ENCODE measurements at places on chromosomes 6 and 20.

DNA sequence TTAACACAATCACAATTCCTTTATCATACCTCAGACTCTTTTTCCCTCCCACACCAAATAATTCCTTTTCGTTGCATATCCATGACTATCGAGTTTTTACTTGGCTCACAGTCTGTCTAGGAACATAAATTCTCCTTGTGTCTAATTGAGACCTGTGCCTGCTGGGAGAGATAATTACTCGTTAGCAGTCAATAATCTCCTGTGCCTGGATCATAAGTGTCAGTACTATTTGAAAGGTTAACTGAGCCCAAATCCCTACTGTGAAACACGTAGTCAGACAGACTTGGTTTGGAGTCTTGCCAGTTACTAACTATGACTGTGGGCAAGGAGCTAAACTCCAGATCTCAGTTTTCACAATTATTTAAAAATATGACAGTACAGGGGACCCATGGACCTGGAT is 5.7 kb upstream of the CTNNBL1 start:
- no peak for DNase-seq

DNA sequence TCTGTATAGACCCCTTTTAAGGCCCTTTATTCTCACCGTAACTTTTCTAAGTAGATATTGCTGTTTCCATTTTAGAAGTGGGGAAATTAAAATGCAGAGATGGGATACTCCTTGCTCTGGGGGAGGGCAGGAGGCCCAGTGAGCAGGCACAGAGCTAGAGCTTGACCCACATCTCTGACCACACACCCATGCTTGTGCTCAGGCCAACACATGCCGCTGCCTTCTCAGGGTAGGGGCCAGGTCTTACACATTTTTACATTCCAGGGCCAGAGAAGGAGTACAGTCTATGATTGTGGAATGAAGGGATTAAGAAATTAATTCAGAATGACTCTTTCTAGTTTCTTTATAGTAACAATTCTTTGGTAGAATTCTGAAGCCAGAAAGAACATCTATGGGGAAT is 104.8 kb downstream of the SOBP start:
- DNase-seq = no peak

DNA sequence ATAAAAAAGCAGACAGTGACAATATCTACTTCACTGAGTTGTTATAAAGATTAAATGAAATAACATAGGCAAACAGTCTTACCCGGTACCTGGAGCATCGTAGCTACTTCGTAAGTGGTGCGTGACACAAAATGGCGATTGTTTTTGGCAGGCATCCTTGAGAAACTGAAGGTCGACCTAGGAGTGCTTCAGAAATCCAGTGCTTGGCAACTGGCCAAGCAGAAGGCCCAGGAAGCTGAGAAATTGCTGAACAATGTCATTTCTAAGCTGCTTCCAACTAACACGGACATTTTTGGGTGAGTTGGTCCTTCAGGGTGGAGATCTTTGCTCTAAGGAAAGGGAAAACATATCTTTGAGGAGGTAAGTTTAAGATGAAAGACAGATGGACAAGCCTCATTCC is 4.8 kb downstream of the BPIFA2 start:
- no peak for DNase-seq

GRCh38 chr6:15914553-15914952 is 214.3 kb upstream of the MYLIP start:
- DNase-seq = no peak

- no peak for DNase-seq
These were observed 396.3 kb upstream of the EYS start for GRCh38 chr6:66103354-66103753.

GRCh38 chr6:11277275-11278206 is 45.1 kb upstream of the NEDD9 start:
- no peak for DNase-seq

DNA sequence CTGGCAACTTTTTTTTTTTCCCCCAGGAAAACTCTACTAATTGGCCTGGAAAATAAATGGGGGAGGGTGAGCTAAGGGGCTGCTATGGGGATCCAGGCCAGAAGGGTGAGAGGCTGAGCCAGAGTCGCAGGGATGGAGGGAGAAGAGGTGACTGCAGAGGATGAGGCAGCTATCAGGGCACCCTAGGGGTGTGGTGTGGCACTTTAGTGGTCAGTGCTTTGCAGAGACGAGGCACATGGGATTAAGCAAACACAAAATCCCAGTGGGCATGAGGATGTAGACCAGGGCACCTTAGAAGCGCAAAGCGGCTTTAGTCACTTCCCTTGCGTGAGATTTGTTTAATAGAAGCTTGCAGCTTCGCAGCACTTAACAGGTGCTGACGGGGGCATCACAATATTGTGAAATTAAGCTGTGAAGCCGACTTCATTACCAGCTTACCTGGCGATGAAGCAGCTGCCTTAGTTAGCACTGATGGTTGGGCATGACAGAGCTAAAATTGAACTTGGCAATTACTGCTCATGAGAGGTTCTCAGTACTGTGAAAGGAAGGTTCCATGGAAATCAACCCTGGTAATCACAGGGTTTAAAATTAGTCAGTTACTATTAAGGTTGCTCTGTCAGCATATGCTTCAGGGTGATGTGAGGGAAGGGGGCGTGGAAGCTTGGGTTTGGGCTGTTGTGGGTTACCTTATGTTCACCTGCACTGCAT is 26.0 kb downstream of the TOX2 start:
- no peak for DNase-seq

DNA sequence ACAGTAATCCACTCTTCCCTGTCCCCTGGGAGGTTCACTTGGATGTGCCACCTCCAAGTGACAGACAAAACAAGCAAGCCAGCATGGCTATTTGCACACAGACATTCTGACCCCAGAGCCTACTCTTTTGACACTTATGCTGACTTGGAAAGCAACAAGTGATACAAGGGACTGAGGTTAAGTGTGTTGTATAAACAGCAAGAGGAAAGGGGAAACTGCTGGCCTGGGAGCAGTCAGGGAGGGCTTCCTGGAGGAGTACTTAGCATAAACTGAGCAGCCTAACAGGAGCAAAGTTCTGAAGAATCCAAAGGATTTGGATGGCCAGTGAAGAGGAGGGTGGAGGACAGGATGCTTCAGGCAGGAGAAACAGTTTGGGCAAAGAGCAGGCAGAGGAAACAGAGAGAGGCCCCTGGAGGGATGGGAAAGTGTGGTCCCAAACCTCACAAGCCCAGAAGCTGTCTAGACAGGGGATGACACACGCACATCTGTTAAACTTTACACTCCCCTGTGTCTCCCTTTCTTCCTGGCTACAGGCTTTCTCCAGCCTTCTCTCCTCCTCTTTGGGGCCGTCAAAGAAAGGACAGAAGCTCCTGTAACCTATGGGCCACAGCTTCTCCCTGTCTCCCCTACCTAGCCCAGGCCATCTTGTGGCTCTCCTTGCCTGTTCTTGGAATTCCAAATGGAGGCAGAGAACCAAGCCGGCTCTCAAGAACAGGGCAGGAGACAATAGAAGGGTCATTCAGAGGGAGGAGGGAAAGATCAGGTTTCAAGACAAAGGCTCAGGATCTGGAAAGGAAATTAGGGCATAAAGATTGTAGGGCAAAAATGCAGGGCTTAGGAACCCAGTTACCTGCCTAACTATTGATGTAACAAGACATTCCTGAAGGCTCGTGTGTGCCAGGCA is 19.3 kb downstream of the SULF2 start:
- DNase-seq = no peak

GRCh38 chr20:24648481-24648880 is 179.1 kb downstream of the SYNDIG1 start:
- no peak for DNase-seq

DNA sequence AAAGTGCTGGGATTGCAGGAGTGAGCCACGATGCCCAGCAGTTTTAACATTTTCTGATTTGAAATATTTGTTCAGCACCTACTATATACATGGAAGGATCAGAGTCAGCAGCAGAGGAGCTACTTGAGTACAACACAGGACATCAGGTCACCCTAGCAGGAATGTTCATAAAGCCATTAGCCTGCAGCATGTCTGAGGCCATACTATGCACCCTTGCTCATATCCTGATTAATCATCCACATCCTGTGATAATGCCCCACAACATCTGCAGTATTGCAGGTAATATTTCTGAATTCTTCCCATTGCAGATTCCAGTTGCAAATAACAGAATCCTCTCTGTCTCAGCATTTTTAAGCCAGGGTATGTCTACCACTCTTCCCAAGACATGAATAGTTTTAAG is 171.0 kb upstream of the PRND start:
- DNase-seq = no peak

GRCh38 chr6:76351275-76351674 is 278.8 kb upstream of the IMPG1 start:
- DNase-seq = peak; percentile 7

DNA sequence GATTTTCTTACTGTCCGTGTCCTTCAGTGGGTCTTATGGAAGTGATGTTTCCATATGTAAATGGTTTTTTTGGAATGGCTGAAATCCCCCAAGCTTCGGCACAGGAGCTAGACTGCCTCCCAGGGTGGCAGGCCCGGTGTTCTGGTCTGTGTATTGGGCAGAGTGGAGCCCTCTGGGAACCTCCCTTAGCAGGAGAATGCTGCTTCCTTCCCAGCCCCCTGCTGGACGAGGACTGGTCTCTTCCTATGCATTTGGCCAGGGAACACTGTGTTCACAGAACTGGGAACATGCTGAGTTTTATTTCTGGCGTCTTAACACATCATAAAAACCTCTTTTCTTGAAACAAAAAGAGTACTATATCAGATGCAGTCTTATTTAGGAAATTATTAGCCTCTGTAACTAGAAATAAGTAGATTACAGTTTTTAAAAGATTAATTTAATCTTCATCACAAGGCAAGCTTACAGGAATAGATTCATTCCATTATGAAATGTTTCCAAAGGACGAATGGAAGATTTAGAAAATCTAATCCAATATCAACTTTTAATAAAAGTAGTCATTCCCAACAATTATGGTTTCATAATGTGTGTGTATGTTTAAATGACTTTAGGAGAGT is 56.6 kb downstream of the SYTL3 start:
- peak; percentile 14 for DNase-seq

GRCh38 chr20:14609328-14610221 is 272.2 kb upstream of the FLRT3 start:
- no peak for DNase-seq

DNA sequence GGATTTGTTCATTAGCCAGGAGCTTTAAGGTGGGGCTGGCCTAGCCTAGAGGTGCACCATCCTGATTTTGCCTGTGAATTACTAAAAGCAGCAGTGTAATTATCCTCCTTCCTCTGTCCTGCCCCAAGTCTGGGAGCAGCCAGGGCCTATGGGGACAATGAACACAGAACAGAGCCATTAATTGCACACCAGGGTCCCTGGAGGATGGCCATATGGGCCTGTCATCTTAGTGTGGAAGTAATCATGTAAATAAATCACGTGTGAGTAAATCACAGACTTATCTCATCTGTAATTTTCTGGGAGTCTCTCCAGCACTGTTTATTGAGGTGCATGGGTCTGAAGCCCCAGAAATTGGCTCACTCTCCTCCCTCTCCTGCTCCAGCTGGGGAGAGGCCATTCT is 176.3 kb downstream of the LRFN2 start:
- peak; percentile 71 for DNase-seq

DNA sequence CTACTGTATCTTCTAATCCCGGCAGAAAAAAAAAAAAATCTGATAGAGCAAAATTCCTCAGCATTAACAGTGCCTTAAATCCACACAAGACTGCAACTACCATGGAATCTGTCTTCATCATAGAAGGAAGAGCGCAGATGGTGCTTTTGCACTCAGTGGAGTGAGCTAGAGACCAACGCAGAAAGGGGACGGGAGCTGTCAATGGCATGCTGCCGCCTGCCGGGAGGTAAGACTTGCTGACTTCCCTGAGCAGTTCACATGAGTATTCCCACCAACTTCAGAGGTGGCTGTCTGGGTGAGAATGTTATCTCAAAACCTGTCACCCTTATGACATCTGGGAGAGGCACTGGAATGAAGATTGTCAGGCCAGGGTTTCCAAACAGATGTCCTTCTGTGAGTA is 35.6 kb downstream of the DZANK1 start:
- no peak for DNase-seq

- DNase-seq = peak; percentile 69
These were observed 47.9 kb upstream of the CCDC167 start for GRCh38 chr6:37547564-37548061.

GRCh38 chr20:3068075-3068474 is 3.3 kb upstream of the OXT start:
- no peak for DNase-seq

GRCh38 chr6:15906420-15907016 is 222.4 kb upstream of the MYLIP start:
- no peak for DNase-seq

- no peak for DNase-seq
These were observed 27.1 kb upstream of the EMILIN3 start for GRCh38 chr20:41393705-41394066.

DNA sequence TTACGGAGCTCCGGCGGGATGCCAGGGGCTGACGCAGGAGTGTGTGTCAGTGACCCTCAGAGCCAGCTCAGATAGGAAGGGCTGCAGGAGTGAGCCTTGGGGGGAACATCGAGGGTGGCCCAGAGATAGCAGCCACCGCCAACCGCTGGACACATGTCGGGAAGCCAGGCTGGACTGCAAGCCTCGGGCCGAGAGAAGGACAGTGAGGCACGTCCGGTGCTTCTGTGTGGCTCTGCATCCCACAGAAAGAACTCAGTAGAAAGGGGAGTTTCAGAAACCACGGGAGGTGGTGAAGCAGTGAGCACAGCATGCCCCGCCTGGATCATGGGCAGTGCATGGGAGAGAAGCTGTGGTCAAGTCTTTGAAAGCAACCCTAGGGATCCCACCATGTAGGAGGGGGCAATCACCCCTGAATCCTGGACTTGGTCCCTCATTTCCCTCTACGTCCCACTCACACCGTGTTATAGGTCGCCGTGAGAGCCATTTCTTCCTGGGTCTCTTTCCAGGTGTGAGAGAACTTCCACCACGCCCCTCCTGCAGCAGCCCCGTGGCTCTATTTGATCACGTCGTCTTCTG is 383.7 kb upstream of the CDH4 start:
- no peak for DNase-seq

GRCh38 chr6:13924146-13924948 is 405 bp upstream of the RNF182 start:
- peak; percentile 42 for DNase-seq

DNA sequence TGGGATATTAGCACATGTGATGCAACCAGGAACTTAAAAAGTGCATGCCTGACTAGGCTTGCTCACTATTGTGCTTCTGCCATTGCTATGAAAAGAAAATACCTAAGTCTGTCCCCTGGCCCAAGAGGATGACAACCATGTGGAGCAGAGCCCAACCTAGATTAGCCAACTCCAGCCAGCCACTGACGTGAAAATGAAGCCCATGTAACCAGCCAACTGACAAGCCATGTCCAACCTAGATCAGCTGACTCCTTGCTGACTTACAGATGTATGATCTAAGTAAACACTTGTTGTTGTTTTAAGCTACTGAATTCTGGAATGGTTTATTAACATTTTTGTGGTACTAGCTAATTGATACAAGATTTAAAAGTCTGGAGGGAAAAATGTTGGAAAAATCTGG is 47.5 kb downstream of the PIGU start:
- DNase-seq = no peak

DNA sequence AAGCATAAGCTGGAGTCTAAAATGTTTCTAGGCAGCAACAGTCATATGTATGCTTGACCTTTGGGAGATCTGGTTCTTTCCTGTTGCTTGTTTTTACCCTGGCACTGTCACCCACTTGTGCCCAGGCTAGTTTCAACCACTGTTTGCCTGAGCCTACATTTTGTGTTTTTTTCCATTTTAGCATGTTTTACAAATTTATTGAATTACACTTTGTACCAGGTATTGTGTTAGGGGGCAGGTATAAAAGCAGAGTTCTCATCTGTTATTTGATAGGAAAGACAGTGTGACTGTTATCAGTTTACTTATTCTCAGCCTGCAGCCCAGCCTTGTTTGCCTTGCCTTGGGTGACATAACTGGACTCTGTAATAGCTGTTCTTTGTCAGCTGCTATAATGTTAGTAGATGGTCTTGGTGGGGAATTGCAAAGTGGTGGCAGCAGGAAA is 147.0 kb downstream of the CDKAL1 start:
- DNase-seq = no peak
